ENCODE measurements at places on chromosomes 5 and 9. TPM values are rescaled to one million over a fixed set of nuclear protein-coding genes. Genes with fewer than 3 reads are reported as not detected.

The ANKRD18B gene
- total RNA-seq: not detected

The UBE2B gene
- 38.2 TPM for total RNA-seq

The AQP7 gene
- total RNA-seq: 0.33 TPM

The GARNL3 gene
- 8.9 TPM for total RNA-seq

The KCTD16 gene
- total RNA-seq: 0.11 TPM

The ANKRD31 gene
- 0.11 TPM for total RNA-seq

GRCh38 chr9:137305060-137305797 is 3.2 kb upstream of the NRARP start:
- DNase-seq: no peak

- DNase-seq: no peak
Measured at GRCh38 chr9:126844085-126844484, 16.4 kb upstream of the ZBTB34 start.

GRCh38 chr5:151140686-151141459 is 16.7 kb downstream of the ANXA6 start:
- DNase-seq: no peak

DNA sequence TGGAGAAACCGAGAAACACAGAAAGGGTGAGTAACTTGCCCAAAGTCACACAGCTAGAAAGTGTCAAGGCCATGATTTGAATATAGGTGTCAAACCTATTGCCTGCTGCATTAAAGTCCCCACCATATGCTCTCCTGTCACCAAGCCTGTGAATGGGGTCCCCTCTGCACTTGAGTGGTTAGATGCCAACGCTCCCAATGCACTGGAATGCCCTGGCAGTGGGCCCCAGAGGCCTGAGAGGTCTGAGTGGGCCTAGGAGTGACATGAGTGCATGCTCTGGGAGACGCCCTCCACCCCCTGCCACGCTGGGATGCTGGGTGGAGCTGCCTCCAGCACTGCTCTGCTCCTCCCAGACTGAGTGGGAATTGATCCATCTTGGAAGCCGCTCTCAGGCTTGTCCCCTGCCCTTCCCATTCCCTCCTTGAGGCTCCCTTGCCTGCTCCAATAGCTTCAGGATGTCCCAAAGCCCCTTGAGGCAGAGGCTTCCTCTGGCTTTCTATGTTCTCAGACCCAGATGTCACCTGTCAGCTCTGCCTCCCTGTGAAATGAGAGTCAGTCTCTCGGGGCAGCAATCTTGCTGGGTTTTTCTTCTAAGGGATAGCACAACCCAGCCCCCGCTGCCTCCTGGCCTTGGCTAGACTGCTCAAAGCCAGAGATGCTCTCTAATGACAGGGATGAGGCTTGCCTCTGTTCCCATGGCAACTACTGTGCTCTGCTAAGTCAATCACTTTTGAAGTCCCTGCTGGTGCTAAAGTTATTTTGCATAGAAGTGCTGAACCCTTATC is 6.6 kb upstream of the ARSI start:
- no peak for DNase-seq

DNA sequence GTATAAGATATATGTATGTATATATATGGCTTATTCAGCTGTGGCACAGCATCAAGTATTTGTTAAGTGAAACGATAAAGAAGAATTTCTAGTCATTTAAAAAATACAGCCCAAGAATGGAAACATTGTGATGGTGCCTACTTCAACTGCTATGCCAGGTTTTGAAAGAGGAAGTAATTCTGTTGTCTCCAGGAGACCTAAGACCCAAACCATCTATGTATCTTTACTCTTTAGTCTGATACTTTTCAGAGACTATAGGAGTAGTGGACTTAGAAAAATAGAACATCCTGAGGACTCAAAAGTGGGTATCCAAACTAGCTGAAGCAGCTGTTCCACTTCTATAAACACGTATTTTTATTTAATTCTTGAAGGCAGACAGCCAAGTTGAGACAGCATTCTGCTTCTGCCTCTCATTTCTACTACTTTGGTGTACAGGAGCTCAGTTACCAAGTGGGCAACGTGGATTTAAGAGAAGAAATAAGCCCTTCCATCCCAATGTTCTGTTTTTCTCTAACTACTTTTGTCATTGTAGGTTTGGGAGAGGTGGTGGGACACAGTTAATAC is 110.7 kb downstream of the RPS23 start:
- no peak for DNase-seq

GRCh38 chr9:133473743-133474142 is 5.2 kb downstream of the SLC2A6 start:
- DNase-seq: no peak

DNA sequence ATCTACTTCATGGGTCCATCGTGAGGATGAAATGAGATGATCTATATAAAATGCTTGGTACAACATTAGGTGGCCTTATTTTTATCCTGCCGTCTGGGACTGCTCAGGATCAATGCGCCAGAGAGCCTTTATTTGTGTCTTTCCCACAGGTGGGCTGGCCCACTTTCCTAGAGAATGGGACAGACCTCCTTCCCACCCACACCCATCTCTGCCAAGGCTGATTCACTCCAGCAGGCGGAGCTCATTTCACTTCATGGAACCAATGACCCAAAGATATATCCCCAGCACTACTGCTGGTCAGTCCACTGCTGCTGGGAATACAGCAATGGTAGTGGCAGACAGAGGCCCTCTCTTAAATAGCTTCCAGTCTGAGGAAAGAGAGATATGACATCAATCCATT is 35.7 kb downstream of the TGFBI start:
- DNase-seq: no peak

GRCh38 chr9:124442826-124443225 is 7.4 kb upstream of the ADGRD2 start:
- no peak for DNase-seq

DNA sequence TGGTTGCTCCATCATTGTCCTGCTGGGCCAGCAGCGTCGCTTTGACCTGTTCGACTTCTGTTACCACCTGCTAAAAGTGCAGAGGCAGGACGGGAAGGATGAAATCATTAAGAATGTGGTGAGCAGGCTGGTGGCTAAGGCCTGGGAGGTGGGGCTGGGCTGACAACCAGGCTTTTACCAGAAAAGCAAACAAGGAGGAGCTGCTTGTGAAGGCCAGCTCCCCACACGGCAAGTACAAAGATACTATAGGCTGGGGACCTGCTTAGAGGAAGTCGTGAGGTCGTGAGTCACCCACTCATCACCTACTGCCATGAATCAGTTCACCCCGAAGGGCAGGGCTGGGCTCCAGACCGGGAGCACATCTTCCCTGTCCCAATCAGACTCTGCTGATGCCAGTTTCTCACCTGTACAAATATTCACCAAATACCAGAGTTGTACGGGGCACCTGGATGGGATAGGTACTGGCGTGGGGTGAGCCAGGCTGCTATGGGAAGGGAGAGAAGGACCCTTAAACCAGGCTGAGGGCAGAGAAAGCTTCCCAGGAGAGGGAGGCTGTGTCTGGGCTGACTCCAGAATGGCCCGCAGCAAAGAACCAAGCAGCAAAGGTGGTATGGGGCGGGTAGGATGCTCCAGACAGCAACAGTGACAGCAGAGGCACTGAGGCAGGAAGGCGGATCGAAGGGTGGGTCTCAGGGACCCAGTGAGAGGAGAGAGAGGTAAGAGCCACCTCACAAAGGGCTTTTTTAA is 69.3 kb upstream of the NIPAL4 start:
- DNase-seq: peak; percentile 91

GRCh38 chr5:78591972-78592700 is 56.4 kb downstream of the LHFPL2 start:
- no peak for DNase-seq

GRCh38 chr5:6565492-6565891 is 67.4 kb downstream of the NSUN2 start:
- peak; percentile 55 for DNase-seq

DNA sequence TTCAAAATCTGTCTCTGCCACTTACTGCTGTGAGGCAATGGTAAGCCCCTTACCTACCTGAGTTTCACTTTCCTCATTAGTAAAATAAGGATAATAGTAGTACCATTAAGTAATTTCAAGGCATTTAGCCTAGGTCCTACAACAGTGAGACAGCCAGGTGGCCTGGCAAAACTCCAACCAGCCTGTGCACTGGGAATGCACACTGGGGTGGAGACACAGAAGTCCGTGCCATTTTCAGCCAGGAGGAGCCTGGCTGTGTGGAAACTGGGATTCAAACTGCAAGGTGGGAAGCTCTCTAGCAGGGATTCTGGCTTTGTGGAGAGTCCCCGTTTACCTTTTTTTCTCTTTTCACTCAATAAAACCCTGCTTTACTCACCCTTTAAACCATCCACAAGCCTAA is 630.4 kb downstream of the PRELID2 start:
- no peak for DNase-seq

GRCh38 chr5:10455277-10455670 is 13.6 kb downstream of the ROPN1L start:
- DNase-seq: no peak

Measured in esophagus muscularis mucosa (tissue), 4 donors.